DMS79 (cell line): ENCODE measurements at places on chromosomes 6 and 20.

GRCh38 chr20:37363221-37364012 is 17.5 kb downstream of the SRC start:
- no peak for DNase-seq

- no peak for DNase-seq
These were observed 18.7 kb downstream of the TFEB start for GRCh38 chr6:41716516-41717391.

GRCh38 chr20:56200456-56200855 is 48.1 kb upstream of the MC3R start:
- no peak for DNase-seq

DNA sequence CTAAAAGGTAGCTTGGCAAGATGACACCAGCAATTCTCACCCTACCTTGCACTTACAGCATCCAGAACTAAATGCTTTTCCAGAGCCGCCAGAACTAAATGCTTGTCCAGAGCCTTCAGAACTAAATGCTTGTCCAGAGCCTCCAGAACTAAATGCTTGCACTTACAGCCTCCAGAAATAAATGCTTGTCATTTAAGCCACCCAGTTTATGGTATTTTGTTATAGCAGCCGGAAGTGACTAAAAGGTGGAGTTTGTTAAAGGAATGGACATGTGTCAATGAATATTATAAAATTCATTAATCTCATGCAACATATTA is 133.5 kb downstream of the GPX5 start:
- no peak for DNase-seq

DNA sequence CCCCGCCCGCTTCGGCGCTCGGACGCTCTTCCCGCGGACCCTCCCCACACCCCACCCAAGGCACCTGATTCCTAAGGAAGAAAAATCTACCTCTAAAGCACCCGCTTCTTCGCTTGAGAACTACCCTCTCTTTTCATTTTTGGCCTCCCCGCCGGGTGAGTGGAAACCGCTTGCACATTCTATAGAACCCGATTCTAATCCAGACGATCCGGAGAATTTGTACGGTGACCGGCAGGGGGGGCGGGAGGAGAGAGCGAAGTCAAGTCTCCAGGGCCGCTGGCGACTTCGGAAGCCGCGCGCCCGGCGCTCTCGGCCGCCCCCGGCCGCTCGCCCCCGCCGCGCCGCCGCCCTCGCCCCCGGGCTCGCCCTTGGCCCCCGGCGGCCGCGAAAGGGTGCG is at the start of gene RBM24:
RBM24 (plus strand) TSS at position 262 of the 397 bp plus-strand sequence. CDS start 221 bp downstream, outside the sequence.
- no peak for DNase-seq

DNA sequence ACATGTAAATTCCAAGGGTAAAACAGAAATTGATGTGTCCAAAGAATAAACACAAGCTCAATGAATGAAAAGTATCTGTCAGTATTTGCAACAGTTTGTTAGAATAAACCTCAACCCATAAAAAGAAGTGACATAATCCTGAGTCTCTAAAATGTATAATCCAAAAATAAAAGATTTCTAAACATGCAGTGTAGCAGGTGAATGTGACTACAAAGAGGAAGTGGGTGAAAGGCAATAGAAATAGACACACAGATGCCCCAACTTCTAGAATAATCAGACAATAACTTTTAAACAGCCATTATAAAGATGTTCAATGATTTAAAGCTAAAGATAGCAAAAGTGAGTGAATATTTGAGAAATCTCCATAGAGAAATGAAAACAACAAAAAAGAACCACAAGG is 1009.2 kb upstream of the GJE1 start:
- DNase-seq = no peak

DNA sequence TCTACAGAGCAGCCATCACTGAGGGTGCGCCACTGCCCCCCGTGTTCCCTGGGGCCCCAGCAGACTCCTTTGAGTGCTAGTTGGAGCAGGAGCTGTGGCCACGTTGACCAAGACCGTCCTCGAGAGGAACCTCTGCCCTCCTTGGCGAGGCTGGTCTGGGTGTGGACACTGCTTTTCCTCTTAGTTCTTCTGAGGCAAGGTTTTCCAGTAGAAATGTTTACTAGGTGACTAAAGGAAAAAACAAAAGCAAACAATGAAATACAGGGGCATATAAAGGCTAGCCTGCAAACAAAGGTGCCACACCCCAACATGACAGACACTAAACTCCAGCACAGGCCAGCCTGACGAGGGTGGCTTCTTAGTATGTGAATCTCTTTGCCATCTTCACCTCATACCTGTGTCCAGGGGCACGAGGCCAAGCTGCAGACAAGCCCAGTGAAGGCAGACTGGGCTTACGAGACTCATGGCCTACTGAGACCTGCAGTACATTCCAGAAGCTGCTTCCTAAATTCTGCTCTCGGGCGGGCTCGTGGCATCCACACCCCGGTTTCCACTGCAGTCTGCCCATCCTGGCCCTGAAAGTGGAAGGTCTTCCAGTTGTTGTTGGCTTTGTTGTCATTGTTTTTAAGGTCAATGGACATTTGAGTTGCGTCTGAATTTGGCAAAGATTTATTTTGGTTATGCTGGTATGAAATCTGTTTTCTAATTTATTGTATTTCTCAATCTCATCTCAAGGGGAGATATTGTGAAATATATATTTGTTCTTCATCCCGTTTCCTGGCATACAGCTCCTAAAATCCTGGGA is 39.2 kb downstream of the FAM50B start:
- no peak for DNase-seq

DNA sequence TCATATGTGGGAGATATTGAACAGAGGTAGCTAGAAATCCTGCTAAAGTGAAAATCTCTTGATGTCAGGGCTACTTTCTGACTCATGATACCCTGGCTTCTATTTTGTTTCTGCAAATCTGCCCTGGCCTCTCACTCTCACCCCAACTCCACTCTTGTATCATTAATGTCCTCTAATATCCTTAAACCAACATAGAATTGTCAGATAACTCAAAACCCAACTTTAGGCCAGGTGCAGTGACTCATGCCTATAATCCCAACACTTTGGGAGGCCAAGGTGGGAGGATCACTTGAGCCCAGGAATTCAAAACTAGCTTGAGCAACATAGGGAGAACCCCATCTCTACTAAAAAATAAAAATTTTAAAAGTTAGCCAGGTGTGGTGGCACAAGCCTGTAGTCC is 33.8 kb upstream of the OSTM1 start:
- DNase-seq = no peak

DNA sequence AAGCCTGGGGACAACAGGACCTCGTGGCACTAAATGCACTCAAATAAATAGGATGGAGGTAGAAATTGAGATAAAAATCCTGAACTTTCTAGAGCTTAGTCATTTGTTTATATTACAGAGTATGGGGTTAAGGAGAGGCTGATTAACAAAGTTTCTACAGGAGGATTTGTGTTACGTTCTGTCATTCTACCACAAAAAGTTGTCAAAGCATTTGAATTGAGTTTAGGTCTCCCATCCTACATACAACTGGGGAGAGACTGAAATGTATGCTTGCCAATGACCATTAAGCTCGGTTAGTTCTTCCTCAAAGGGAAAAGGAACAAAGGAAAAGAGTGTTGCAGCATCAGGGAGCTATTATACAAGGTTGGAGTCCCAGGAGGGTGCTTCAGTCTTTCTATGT is 597.9 kb downstream of the COL12A1 start:
- DNase-seq = no peak

DNA sequence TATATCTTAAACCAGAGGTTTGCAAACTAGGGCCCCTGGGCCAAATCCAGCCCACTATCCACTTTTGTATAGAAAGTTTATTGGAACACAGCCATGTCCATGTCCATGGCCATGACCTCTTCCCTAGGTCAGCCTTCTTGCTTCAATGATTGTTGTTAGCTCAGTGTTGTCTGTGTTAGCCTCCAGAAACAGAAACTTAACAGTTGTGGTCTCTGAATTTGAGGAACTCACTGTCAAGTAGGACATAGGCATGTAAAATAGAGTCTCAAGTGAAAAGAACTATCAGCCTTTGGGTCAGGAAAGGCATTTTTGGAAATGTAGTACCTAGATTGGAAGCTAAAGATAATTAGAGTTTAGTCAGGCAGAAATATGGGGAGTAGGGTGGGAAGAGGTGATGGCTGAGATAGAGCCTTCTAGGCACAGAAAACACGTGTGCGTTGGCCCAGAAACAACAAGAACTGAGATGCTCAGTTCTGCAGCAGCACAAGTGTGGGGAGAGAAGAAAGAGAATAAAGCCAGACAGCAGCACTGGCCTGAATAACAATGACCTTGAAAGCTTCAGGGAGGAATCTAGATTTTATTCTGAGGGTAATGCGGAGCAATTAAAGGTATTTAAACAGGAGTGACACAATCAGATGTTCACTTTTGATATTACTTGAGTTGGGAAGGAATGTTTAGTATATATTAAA is 87.0 kb upstream of the OLIG3 start:
- no peak for DNase-seq

GRCh38 chr6:32845384-32845884 is 1.6 kb upstream of the PSMB8 start:
- DNase-seq = no peak

- DNase-seq = no peak
These were observed 45.7 kb downstream of the SUN5 start for GRCh38 chr20:32958574-32958973.

GRCh38 chr6:25125736-25126135 is 153.4 kb upstream of the CARMIL1 start:
- DNase-seq = no peak

- no peak for DNase-seq
These were observed 44.9 kb downstream of the MDFI start for GRCh38 chr6:41683273-41683522.

GRCh38 chr6:136123468-136123867 is 126.6 kb downstream of the MTFR2 start:
- DNase-seq = no peak

DNA sequence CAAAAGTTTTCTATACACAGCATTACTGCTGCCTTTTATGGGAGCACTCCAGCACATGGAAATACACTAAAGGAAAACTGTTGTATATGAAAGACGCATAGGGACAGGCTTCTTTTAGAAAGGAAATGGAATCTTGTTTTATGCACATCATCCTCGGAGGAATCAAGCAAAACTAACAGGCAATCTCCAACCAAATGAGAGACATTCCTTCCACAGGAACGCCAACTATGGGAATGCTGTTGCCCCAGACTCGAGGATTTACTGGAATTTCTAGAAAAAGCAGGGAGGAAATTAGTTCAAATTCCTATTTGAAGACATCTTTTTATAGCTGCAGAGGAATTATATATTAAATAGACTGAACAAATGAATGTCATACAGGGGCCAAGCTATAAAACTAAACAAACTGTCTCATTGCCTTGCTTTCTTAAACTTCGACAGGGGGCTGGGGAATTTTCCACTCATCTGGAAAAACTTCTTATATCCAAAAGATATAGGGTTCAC is 52.2 kb downstream of the LYRM4 start:
- no peak for DNase-seq

DNA sequence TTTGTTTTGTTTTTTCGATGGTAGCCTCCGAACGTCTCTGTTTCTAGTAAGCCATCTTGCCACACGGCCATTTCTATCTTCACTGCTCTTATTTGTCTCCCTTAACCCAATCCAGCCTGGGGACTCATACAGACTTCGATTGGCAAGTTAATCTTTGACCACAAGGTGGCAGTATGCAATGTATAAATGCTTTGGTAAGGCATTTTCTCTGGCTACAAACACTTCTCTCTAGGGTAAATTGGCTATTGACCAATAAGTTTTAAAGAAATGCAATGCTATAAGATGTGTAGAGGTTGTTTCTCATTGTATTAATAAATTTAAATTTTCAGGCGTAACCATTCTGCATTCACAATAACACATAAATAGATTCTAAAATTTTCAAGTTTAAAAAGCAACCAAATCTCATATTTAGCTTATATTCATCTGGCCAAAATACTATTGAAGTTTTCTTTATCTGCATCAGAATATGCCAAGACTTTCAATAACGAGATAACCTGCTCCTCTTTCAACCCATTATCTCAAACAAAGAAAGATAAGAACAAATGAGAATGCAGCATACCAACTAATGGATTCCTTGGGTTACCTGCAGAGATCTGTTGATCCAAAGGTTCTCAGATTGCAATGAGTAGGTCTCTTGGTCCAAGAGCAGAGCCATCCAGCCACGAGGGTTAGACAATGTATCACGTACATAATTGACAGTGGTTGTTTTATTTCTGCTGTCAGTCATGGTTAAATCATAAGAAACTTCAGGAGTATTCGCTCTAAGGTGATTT is 231.9 kb downstream of the PKHD1 start:
- no peak for DNase-seq

DNA sequence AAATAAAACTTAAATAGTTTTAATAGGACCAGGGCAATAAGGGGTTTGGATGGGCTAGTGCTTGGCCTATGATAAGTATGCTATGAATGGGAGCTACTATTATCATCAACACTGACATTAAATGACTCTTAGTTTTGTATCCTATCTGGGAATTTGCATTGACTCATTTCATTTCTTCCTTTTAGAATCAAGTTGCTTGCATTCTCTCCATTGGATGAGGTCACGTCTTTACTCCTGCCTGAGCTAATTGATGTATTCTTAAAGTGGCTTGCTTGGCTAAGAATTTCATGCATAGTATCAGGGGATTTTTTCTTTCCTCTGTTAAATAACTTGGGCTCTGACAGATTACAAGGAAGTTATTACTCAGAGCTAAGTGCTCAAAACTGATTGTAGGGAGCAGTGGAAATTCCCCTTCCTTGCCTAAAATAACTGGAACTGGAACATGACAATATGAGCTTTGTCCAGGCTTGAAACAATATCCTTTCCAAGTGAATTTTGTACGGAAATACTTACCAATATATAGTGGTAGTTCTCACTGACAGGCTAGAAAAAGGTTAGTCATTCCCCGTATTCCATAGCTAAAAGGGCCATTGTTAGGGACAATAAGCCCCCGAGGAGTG is 169.9 kb downstream of the BCAS1 start:
- no peak for DNase-seq

- no peak for DNase-seq
These were observed 84.5 kb downstream of the SLC22A23 start for GRCh38 chr6:3372184-3372846.

GRCh38 chr6:17423026-17423425 is 29.6 kb downstream of the CAP2 start:
- DNase-seq = no peak

DNA sequence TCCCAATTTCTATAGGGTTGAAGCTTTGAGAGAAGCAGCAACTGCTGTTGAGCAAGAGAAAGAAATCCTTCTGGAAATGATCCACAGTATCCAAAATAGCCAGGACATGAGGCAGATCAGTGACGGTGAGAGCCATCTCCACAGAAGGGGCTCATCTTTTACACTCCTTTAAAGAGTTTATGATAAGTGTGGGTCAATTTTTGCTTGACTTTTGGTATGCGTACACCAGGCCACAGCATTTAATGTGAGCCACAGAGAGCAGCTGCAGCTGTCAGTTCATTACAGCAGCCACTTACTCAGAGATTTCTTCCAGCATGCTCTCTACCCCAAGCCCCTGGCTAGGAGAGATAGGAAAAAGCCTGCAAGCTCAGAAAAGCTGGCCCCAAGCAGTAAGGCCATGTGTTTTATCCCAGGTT is 9.9 kb downstream of the BAG2 start:
- DNase-seq = no peak
